ENCODE measurements at places on chromosomes 1 and 21.

DNA sequence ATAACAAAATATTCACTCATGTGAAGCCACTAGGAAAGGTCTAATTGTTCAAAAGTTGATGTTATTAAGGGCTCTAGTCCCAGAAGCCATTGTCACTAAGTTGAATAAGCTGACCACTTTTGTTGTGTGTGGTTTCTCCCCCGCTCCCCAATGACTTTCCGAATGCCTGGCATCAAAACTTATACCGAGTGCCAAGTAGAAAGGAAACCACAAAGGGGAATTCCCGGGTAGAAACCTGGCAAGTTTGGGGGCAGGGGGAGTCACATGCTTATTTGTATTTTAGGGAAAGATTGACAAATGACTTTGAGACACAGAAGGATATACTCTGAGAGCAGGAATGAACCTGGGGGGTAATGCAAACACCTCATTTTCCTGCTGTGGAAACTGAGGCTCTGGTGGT is 154.1 kb downstream of the TGFBR3 start:
- no peak for DNase-seq

- DNase-seq: no peak
Measured at GRCh38 chr1:69406244-69406643, 161.5 kb upstream of the LRRC7 start.

DNA sequence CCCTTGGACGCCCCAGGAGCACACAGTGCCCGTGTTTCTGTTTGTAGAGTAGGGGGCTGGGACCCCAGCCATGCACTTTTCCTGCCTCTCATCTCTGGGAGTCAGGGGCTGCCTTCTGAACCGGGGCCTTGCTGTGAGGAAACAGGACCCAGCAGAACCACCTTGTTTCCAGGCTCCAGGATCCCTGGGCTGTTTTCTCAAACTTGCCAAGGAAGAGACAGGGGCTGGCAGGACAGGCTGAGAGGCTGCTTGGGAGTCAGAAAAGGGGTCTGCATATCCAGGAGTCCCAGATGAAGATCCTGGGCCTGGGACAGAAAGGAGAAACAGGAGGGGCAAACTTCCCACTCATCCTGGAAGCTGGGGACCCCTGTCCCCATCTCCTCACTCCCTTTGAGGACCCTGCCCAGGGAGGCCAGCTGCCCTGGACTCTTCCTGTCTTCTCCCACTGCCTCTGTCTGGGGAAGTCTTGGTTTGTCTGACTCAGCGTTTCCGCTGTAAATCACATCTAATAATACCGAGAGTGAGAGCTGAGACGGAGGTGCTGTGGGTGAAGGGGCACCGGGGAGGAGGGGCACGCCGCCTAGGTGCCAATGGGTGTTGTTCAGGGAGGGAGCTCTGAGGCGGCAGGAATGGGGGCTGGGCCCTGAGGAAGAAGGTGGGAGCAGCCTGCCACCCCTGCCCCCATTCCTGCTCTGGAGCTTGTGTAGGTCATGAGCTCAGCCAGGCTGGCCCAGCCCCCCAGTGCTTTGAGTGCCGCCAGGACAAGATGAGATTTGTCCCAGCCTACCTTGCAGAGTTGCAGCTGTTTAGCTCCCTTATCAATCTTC is 16.7 kb downstream of the POU3F1 start:
- DNase-seq: peak; percentile 74

- DNase-seq: no peak
Measured at GRCh38 chr1:7374563-7375160, 396.4 kb upstream of the VAMP3 start.

DNA sequence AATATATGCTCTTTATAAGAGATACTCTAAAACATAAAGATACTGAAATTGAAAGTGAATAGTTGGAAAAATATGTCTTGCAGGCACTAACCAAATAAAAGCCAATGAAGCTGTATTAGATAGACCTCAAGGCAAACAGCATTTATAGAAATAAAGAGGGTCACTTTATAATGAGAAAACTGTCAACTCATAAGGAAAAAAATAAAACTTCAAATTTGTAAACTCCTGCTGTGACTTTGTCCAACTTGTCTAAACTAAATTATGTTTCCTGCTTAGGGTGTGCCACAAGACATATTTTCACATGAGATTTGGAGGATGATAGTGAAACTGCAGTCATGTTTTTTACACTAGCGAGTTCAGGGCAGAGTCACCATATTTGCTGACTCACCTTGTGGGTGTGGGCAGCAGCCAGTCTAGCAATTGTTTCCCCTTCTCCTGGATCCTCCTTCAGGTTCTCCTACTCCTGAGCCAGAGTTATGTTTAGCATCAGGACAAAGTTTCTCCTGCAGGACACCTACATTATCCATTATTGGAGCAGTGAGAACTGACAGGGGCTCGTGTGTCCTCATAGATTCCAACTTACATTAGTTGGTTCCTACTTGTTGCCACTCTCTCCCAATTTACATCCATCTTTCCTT is 43.8 kb downstream of the CD53 start:
- no peak for DNase-seq

DNA sequence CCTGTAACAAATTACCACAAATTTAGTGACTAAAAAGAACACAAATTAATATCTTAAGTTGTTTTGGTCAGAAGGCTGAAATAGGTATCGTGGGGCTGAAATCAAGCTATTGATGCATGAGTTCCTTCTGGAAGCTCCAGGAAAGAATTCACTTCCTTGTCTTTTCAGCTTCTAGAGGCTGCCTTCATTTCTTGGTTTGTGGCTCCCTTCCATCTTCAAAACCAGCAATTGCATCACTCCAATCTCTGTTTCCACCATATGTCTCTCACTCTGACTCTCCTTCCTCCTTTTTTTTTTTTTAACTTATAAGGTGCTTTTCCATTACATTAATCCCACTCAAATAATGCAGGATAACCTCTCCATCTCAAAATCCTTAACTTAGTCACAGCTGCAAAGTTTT is 78.4 kb downstream of the OLFM3 start:
- DNase-seq: no peak

DNA sequence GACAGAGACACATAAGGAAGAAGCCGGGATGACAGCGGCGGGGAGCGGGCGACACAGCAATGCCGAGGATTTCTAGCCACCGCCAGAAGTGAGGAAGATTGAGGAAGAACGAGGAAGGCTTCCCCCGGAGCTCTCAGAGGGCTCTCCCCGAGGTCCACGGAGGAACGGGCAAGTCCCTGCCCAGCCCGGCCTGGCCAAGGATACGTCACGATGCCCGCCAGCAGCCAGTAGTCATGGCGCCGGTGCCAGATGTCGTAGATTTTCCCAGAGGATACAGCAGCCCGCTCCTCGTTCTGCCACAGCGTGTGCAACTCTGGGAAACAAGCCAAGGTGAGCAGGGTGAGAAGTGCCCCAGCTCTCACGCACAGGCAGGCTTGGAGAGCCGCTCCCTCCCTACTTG is 65.9 kb downstream of the KCNAB2 start:
- DNase-seq: no peak

DNA sequence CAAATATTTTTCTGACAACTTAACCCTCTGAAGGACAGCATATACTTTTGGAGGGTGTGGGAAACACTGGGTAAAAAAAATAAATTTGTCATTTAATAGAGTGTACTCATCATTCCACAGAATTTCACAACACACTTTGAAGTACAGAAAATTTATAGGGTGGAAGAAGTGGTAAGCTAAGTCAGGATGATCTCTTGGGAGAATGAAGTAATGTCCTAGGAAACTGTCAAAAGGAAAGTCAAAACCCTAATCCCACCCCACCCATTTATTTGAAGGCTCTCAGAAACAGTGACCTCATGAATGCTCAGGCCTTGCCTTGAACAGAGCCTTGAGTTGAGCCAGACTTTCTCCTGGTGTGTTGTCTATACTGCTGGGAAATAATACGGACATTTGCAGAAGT is 7.3 kb upstream of the UAP1 start:
- DNase-seq: no peak

GRCh38 chr1:112575154-112575804 is 43.7 kb downstream of the ST7L start:
- DNase-seq: no peak

- no peak for DNase-seq
Measured at GRCh38 chr1:119475866-119476439, 31.1 kb upstream of the HSD3B1 start.

DNA sequence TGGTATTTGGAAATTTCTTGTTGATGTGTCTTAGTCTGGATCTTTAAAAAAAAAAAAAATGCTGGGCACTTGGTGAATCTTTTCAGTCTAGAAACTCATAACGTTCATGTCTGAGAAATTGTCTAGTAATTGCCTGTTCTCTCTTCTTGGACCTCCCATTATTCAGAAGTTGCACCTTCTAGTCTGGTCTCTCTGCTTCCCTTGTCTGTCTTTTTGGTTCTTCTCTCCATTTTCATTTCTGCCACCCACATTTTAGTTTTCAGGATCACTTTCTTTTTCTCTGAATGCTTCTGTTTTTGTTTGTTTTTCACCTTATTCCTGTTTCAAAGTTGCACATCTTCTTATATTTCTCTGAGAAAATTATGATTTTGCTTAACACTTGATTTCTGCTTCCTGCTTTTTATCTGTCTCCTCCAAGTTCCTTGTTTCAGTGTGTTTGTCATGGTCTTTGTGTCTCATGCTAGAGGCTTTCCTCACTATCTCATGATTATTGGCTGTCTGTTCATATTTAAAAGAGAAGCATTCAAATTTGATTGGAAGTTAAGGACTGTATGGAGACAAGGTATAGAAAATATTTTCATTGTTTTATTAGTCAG is 21.3 kb downstream of the BACE2 start:
- no peak for DNase-seq

DNA sequence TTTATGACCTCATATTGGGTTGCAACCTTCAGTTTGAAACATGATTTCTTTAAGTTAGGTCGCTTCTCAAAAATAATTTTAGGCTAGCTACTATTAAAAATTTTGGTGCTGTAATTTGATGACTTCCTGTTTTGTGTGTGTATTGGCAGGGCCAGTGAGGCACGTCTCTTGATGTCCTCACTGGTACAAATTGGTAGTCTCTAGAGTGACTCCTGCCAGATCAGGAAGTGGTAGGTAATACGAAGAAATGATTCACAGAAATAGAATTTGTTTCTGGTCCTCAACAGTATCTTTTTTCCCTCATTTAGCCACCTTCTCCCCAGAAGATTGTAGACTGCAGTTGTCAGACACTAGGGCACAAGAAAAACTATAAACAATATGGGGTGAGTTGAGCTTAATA is 120.9 kb upstream of the KIAA1614 start:
- no peak for DNase-seq

DNA sequence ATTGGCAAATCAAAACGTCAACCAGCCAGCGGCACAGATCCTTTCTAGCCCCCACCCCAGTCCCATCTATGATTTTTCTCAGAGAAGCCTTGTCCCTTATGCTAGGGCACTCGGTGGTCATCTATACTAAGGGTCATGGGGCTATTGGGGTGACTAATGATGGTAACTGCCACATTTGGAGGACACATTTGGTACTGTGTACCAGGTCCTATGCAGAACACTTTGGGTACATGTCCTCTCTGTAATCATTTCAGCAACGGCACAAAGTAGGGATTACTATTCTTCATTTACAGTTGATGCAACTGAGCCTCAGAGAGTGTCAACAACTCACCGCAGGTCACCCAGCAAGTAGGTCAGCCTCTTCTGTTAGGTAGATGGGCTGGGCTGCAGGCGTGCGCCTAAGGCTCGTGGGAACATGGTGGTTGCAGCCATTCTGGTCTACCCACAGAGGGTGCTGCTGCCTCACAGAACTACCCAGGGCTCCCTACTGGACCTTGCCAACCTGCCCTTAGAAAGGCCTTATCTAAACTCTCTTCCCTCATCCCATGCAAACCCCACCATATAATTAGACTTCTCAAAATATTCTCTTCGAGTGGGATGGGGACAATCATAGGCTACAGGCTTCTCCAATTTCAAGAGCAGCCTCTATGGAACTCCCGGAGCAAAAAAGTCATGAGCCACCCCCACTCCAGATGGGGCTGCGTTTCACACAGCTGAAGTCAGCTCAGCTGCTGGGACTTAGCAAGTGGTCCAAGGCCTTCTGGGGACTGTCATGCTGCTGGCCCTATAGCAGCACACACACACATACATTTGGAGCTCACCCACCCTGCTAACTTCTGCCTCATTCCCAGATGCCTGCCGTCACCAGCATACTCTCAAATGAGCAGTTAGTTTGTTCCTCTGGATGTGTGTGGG is 5.8 kb upstream of the SDHB start:
- no peak for DNase-seq

GRCh38 chr21:28745131-28746016 is 247.3 kb downstream of the LTN1 start:
- DNase-seq: peak; percentile 55

DNA sequence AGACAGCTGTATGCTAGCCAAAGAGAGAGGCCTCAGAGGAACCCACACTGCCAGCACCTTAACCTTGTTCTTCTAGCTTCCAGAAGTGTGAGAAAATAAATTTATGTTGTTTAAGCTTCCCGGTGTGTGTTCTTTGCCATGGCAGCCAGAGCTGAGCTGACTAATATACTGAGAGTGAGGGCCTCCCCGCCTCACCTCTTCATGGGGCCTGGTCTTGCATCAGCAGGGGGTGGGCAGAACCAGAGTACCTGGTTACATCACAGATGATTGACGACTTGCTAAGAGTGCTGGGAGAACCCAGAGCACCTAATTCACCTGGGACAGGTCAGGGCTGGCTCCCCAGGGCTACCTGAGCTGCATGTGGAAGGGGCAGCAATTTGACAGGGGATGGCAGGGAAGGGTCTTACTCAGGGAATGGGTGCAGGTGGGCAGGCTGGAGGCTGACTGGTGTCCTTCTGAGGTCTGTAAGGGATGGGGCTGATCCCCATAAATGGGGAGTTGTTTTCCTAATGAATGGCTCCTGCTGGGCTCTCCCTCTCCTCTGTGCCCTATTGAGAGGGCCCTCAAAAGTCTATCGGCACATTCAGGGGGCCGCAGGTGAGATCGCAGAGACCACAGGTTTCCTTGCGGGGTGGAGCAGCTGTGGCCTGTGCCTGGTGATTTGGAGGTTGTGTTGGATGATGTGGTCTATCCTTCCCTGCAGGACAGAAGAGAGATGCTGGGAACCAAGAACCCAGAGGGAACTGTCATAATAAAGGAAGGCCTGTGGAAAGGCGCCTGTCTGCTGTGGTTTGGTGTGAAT is 60.6 kb upstream of the ETV3 start:
- no peak for DNase-seq

DNA sequence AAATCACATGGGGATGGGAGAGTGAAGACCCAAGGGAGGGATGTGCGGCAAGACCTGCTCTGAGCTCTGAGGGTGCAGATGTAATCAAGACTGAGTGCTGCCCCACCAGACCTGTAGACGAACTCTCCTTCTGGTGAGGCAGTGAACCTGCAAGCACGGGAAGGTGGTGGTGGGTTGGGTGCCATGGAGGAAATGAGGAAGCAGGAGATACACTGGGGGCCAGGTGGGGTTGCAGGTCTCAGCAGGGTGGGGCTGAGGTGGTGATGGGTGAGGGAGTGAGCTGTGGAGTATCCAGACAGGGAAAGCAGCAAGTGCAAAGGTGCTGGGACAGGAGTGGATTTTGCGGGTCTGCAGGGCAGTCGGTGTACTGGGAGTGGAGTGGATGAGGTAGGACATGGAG is 102.3 kb downstream of the KCNJ15 start:
- no peak for DNase-seq

DNA sequence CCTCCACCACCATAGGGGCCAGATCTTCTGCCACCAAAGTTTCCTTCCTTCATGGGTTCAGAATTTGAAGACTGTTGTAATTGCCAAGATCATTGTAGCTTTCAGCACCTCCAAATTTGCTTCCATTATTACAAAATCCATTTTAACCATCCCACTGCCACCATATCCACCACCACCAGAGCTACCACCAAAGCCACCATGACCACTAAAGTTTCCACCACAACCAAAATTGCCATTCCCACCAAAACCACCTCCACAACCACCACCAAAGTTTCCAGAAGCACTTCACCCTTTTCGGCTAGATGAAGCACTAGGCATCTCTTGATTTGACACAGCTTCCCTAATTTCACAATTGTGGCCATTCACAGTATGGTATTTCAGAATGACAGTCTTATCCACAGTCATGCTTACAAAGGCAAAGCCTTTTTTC is 45.2 kb downstream of the SLC30A7 start:
- no peak for DNase-seq

Data from stimulated activated CD4-positive, alpha-beta T cell treated with anti-CD3 and anti-CD28 coated beads, Interleukin-12 subunit alpha, Interleukin-12 subunit beta, amount 100 ng/mL, for 4 hours (primary cell).